ENCODE measurements at places on chromosomes 1 and 21.
A peak's percentile ranks its signal among the peaks of the same experiment; 100 is the strongest.

DNA sequence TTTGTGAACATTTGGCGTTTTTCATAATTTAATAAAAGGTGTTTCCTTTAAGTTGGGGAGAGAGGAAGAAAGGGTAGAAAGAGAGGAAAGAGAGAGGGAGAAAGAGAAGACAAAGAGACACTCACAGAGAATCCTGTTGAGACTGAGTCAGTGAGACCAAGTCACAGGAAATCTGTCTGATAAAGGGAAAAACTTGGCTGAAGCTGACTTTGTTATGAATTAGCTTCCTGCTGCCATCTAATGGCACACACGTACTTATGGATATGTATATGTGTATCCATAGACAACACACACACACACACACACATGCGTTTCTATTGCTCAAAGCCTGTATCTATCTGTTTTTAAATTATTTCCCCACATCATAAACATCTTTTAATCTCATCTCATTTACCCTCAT is 42.5 kb upstream of the DISC1 start:
- DNase-seq: no peak

GRCh38 chr1:64330839-64331238 is 127.4 kb downstream of the UBE2U start:
- no peak for DNase-seq

GRCh38 chr1:182795563-182796228 is 6.1 kb downstream of the NPL start:
- DNase-seq: no peak

DNA sequence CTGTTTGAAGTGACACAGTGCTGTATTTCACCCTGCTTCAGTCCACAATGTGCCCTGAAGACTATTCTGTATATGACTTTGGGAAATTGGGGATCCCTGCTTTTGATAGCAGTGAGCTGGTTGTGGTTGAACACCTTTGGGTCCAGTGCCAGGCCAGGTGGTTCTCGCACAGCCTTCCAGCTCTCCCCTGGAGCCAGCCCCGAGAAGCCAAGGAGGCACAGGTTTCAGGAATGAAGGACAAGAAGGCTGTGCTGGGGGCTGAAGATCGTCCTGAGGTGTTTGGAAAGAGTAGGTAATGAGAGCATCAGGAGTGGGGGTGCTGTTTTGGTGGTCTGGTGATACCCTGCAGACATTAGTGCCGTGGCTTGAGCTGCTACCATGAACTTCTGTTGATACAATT is 131.4 kb upstream of the COL6A1 start:
- DNase-seq: no peak

GRCh38 chr1:53259932-53260331 is 21.6 kb upstream of the MAGOH start:
- no peak for DNase-seq

DNA sequence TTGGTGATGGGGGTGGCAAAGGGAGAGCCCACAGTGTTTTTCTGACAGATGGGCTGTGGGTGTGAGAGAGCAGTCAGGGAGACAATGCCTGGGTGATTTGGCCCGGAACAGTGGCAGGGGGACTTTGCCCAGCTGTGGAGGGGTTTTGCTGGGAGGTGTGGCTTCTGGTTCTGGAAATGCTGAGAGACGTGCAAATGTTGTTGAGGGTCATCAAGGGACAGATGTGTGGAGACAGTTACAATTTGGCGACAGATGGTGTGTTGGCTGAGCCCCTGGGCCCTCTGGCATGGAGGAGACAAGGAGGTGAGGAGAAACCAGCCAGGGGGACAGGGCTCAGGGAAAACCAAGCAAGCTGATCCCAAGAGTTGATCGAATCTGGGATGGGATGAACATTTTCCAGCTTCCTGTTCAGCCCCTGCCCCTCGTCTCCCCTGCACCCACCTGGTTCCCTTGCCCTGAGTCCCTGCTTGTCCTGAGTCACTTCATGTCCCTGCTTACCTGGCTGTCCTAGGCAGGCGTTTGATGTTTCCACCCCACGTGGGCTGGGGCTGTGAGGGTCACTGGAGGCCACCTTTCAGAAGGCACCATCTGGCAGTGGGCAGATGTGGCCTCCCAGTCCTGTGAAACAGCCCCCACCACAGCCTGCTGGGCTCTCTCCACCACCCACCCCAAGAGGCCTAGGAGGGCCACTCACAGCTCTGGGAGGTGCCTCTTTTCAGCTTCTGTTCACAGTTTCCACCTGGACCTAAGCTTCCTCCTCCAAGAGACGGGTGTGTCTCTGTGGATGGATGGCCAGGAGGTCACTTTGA is 15.8 kb upstream of the ZNF678 start:
- no peak for DNase-seq

GRCh38 chr1:235952950-235953615 is 86.4 kb upstream of the LYST start:
- no peak for DNase-seq

- no peak for DNase-seq
These were observed 7.3 kb downstream of the OVAAL start for GRCh38 chr1:180566026-180566425.

DNA sequence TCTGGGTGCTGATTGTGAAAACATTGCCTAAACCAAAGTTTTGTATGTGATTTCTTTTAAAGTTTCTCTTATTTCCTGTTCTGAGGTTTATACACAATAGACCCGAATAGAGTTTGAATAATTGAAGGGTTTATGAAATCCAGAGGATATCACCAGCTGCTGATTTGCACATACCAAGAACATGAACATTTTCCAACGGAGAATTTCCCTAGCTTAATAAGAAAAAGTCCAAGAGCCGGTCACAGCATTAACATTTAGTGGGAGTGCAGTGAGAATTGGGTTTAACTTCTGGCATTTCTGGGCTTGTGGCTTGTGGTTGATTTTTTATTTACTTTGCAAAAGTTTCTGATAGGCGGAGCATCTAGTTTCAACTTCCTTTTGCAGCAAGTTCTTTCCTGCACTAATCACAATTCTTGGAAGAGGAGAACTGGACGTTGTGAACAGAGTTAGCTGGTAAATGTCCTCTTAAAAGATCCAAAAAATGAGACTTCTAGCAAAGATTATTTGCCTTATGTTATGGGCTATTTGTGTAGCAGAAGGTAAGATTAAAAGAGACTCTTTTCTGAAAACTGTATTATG is at the start of gene CFH:
CFH (plus strand) TSS at position 407 of the 579 bp plus-strand sequence; CDS start at position 482, 75 bp downstream.
- no peak for DNase-seq

- DNase-seq: no peak
These were observed 30.2 kb downstream of the TTC39A start for GRCh38 chr1:51299981-51300670.

- no peak for DNase-seq
These were observed 510 bp upstream of the IL10RB start for GRCh38 chr21:33265664-33266049.

GRCh38 chr1:222792744-222793143 is 22.1 kb upstream of the DISP1 start:
- DNase-seq: peak; percentile 27

DNA sequence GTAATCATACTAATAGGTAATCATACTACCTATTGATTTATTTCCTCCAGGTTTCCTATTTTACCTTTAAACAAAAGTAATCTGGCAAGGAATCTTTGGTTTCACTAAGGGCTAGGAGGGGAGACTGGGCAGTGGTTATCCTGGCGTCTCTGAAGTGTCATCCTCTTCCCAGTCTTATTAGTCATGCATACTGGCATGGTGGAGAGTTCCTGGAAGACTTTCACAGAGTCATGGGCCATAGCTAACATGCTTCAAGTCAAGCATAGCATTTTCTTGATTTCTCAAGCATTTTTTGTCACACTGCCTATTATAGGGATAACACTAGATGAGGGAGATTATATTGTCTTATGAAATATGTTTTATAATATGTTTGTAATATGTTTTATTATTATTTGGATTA is 64.0 kb upstream of the ASB17 start:
- no peak for DNase-seq

DNA sequence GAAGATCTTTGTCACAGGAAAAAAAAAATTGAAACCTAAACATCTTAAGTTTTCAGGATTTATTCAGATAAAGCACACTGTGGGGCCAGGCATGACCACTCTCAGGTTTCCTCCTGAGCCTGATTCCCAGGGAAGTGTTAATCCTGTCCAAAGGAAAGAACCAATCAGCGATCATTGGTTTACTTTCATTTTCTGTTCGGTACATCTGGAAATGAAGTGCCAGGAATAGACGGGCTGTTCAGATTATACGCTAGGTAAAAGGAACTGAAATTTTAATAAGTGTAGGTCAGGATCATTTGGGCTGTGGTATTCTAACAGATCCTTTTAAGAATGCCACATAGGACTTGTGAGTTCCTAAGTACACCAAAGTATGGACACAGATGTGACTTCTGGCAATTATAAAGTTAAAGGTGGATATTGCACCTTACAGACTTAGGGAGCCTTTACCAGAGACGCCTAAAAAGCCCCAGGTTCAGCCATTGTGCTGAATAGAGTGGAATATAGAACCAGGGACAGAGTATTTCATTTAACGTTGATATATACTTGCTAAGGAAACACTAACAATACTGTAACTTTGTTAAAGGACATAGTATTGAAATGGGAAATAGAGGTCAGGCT is 9.3 kb upstream of the CACYBP start:
- DNase-seq: peak; percentile 53

DNA sequence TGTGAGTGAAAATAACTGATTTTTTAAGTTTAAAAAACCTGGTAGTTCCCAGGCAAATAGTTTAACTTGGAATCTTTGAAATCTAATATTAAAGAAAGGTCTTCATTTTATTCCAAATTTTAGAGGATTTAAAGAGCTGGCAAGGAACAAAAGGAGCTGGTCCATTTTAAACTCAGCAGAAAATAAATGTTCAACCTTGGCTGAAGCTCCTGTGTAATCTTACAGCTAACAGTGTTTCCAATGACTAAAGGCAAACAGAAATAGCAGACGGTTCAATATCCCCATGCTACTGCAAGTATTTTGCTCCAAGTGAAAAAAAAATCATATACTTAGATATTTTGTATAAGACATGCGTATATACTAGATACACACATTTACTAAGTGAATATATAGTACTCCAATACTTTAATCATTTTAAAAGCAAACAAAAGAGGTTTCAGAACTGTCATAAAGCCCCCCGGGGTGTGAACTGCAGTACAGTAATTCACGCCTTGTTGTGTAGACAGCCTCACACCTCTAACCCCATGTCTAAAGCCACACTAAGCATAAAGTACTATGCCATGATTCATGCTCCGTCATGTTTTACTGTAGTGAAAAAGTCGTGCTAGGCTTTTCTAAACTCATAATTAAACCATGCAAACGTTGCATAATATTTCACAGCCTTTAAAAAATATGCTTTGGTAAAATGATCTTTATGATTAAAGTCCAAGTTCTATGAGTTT is 132.2 kb downstream of the CLIC6 start:
- DNase-seq: no peak

DNA sequence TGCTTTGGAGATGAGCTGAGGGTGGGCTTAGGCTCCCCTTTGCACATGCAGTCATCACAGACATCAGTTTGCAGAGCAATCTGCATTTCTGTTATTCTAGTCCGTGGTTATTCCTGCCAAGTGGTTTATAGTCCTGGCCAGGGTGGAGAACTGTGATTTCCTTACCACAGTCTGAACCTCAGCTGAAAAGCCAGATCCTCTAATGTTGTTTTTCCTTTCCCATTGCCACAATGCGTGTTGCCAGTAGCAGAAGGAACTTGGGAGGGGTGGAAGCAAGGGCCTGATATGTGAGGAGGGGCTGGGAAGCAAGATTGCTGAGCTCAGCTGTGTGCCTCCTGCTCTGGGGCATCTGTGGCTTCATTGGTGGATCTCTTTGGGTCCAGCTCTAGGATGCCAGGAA is 18.0 kb upstream of the ST3GAL3 start:
- DNase-seq: no peak

GRCh38 chr1:79819140-79819539 is 812.6 kb upstream of the ADGRL4 start:
- DNase-seq: no peak

DNA sequence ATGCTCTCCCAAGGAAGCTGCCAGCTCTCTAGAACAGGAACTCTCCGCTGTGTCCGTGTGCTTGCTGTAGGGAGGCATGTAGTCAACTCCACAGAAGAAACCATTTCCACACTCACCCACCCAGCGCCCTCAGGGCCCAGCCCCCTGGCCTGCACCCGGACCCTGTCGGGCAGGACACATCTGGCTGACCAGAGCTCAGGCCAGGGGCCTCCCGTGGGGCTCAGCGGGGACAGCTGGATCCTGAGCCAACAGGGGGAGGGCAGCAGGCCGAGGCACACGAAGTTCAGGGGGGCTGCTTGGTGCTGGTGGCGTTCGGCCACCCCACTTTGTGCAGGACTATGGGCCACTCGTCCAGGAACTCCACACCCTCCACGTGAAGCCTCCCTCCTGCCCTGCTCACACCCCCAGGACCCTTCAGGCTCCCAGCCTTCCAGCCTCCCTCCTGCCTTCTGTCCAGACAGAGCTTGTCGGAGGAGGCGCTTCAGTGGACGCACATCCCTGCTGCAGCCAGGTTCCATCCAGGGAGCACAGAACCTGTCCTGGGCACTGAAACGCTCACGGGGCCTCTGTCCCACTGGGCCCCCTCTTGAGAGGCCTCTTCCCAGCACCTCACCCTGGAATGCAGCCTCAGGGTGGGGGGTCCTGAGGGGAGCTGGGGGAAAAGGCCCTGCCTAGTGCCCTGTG is 15.0 kb upstream of the FAAP20 start:
- no peak for DNase-seq

GRCh38 chr1:223843934-223844786 is 1.6 kb downstream of the TP53BP2 start:
- DNase-seq: peak; percentile 45

- DNase-seq: no peak
These were observed 97.3 kb downstream of the SPSB1 start for GRCh38 chr1:9389968-9390367.

GRCh38 chr1:62528015-62528414 is 69.3 kb upstream of the ANGPTL3 start:
- no peak for DNase-seq

DNA sequence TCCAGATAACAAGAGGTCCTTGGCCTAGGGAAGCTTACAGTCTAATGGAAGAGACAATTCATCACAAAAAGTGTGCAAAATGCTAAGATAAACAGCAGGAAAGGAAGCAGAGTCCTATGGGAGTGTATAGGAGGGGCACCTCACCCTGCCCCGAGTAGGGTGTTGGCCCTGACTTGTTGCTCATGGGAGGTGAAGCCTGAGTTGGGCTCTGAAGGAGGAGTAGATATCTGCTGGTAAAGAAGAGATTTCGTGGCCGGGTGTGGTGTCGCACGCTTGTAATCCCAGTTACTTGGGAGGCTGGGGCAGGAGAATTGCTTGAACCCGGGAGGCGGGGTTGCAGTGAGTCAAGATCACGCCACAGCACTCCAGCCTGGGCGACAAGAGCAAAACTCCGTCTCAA is 18.6 kb upstream of the GPR37L1 start:
- DNase-seq: no peak

GRCh38 chr1:29623501-29623900 is 387.2 kb downstream of the PTPRU start:
- DNase-seq: no peak
